ENCODE measurements at places on chromosomes 12 and 14.

DNA sequence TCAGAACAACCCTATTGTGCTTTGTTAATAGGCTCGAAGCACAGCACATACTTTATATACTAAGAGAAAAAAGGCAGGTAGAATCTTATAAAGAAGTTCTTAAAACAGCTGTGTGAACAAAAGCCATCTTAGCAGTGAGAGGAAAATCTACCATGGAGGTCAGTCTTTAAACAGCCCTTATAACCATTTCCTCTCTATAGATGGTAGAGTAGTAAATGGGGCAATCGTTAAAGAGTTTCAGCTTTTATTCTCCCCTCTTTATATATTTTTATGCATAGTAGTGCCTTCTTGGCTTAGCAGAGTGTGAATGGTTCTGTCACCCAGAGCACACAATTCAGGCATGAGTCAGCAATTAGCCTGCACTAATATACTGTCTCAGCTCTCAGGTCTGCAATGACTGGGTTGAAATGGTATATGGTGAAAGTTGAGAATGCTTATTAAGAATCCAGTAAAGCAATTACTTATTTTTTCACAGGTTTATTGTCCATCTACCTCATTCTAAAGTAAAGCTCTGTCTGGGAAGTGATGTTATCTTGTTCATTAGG lies 305.0 kb downstream of the NELL2 start:
- no peak for DNase-seq

GRCh38 chr12:14390870-14391530 lies 25.5 kb downstream of the ATF7IP start:
- no peak for DNase-seq

DNA sequence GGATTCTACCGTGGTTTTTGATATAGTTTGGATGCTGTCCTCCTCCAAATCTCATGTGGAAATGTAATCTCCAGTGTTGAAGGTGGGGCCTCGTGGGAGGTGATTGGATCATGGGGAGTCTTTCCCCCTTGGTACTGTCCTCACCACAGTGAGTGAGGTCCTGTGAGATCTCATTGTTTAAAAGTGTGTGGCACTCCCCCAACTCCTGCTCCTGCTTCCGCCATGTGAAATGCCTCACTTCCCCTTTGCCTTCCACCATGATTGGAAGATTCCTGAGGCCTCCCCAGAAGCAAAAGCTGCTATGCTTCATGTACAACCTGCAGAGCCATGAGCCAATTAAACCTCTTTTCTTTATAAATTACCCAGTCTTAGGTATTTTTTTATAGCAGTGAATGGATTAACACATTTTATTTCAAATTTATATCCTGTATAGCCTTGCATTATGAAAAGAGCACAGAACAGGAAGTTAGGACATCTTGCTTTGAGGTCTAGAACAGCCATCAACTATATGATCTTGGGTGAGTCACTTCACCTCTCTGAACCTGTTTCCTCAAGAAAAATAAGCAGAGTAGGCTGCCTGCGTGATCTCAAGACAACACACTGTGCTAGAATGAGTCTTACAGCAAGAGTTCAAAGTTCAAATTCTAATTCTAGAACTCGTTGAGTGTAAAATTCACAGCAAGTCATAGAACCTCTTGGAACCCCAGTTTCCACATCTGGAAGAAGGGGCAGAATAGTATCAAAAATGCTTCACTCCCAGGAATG lies 160.9 kb upstream of the EEA1 start:
- DNase-seq, result no peak

DNA sequence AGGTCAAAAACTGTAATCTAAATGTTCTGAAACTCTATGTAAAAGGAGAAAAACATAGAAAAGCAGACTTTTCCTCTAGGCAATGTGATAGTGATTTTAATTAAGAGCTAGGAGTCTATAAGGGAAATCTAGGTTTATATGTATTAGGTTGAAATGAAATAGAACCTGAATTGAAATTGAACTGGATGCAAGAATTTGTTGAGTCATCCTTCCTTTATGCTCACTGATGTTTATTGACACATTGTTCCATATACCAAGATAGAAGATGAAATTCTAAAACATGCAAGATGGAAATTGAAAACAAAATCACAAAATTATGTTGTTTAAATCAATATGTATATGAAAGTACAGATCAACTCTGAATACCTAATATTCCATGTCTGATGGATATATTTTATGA lies 170.4 kb upstream of the FLRT2 start:
- no peak for DNase-seq

DNA sequence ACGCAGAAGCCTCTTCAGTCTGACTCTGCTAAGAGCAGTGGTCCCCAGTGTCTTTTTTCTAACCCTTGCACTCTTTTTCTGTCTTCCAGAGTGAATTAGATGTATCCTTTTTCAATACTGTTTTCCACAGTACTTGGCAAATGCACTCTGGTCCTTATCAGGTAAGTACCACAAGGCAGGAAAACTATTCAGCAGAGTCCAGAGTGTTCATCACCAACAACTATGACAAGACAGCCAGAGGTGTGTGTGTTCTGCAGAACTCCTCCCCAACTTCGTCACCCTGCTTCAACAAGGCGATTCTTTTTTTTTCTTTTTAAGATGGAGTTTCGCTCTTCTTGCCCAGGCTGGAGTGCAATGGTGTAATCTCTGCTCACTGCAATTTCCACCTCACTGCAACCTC lies 54.3 kb upstream of the STRN3 start:
- no peak for DNase-seq

GRCh38 chr12:111284709-111285108 lies 84.2 kb downstream of the PHETA1 start:
- no peak for DNase-seq

GRCh38 chr12:12822886-12823285 lies 9.7 kb downstream of the DDX47 start:
- DNase-seq, result no peak

DNA sequence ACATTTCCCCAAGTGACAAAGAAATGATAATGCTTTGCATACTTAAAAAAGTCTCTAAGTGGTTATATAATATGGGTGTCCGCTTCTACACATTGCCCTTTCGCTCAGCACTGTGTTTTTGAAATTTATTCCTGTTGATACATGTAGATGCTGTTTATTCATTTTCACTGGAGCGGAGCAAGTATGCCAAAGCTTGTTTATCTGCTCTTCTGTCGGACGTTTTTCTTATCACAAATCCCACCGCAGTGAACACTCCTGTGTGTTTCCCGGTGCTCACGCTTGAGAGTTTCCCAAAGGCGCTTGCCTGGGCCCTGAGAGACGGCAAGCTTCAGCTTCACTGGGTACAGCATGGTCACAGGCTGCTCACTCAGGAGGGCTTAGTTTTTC lies 50.2 kb downstream of the TPCN1 start:
- DNase-seq, result no peak

GRCh38 chr12:54038871-54039414 lies 6.1 kb downstream of the HOXC5 start:
- no peak for DNase-seq

DNA sequence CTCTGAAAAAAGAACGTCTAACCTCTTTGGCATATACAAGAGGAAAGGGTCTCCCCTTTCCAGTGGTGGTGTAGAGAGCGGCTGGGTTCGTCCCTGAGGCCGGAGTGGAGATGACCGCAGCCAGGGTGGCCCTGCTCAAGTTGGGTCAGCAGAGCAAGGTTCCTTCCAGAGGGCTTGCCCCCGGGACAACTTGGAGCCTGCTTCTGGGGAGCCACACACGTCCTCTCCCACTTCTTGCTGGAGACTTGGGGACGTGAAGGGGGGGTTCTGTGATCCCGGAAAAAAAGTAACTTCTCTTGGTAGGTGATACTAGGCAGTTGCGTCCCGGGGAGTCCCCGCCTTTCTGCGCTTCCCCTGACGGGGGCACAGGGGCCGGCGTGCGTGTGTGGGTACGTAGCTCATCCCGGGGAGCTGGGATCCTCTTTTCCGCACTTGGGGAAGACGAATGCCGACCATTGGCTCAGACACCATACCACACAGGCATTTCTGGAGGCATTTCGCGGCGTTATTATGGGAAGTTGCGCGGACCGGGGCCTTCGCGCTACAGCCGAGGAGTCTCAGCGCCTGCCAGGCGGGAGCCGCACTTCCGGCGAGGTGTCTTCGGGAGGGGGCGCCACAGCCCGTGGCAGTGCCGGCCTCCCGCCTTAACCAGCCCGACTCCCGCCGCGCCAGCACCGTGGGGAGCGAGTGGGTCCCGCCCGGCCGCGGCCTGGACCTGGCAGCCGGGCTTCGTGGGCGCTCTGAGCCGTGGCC lies 14.8 kb upstream of the PAX9 start:
- no peak for DNase-seq

GRCh38 chr14:77878783-77879182 lies 78.9 kb downstream of the ADCK1 start:
- DNase-seq, result no peak

DNA sequence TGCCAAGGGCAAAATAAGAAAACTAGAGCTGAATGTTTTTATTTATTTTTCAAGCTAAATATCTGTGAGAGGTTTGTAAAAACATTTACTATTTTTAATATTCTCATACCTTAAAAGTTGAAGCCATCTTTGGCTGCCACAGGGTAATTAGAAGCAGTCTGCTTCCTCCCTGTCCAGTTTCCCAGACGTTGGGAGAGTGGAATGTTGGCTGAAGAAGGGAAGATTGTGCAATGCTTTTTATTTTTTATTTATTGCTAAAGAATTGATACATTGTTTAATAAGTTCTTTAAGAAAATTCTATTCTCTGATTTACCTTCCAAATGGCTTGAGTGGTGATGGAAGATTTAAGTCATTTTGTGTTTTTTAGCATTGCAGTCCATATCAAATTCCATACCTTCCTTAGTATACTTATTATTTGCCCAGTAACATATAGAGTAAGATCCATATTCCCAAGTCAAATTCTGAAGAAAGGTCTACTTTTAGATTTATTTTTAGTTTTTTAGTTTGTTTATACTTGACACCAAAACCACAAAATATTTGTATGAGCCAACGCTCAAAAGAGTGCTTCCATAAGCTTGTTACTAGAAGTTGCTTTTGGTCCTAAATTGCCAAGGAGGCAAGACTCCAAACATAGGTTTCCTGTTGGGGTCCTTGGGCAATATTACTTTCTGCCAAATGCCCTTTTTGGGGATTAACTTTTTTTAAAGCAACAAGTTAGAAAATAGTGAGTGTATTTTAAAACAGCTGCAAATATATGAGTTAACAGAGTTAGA lies 124.0 kb upstream of the CPM start:
- DNase-seq, result no peak

- no peak for DNase-seq
Measured at GRCh38 chr14:99619835-99620834, 16.1 kb upstream of the CCDC85C start.

DNA sequence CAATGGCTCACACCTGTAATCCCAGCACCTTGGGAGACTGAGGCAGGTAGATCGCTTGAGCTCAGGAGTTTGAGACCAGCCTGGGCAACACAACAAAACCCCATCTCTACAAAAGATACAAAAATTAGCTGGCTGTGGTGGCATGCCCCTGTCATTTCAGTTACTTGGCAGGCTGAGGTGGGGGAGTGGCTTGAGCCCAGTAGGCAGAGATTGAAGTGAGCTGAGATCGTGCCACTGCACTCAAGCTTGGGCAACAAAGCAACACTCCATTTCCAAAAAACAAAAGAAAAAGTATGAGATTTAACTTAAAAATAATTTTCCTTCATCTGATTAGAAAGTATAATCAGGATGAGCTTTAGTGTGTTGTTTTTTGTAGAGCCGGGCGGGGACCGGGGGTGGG lies 47.9 kb upstream of the BCAT1 start:
- no peak for DNase-seq

- DNase-seq, result no peak
Measured at GRCh38 chr12:59603754-59604153, 7.9 kb downstream of the SLC16A7 start.

DNA sequence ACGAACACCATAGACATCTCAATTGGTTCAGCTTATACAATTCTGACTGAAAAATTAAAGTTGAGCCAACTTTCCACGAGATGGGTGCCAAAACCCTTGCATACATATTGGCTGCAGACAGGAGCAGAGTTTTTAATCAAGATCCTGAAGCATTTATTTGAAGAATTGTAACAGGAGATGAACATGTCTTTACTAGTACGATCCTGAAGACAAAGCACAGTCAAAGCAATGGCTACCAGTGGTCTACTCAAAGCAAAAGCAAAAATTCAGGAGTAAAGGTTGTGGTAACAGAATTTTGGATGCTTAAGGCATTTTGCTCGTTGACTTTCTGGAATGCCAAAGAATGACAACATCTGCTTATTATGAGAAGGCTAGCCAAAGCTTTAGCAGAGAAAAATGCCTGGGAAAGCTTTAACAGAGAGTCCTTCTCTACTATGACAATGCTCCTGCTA lies 20.7 kb downstream of the ZDHHC17 start:
- DNase-seq, result no peak

GRCh38 chr12:67758119-67758518 lies 109.6 kb downstream of the DYRK2 start:
- DNase-seq, result no peak

GRCh38 chr12:116603546-116604177 lies 44.5 kb downstream of the MAP1LC3B2 start:
- no peak for DNase-seq

DNA sequence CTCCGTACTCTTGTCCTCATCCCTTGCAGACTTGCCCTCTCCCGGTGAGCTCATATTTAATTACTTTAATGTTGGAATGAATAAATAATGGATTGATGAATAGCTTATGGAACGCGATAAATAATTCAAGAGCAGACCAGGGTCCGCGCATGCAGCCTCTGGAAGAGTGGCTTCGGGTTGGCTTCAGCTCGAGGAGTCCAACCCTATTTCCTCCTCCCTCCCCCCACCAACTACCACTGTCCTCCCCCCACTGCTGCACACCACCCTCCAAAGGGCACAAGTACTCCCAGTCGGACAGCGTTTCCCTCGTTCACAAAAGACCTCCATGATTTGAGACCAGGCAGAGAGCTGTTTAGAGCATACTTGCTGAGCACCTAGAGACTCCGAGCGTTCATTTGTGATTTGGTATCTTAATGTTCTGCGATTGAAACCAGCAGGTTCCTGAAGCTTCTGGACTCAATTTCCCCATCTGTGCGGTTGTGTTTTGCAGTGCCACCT lies 647 bp upstream of the SIX1 start:
- no peak for DNase-seq

GRCh38 chr12:262817-263216 lies at the start of gene SLC6A13:
TSS of gene SLC6A13 (minus strand) at chr12:262836. CDS start at chr12:260052, 2,784 bp downstream.
- DNase-seq, result no peak

GRCh38 chr14:97117693-97118092 lies 320.5 kb downstream of the VRK1 start:
- no peak for DNase-seq
